Adrenal gland (tissue), 19 donors: ENCODE measurements at places on chromosomes 6 and 20.

DNA sequence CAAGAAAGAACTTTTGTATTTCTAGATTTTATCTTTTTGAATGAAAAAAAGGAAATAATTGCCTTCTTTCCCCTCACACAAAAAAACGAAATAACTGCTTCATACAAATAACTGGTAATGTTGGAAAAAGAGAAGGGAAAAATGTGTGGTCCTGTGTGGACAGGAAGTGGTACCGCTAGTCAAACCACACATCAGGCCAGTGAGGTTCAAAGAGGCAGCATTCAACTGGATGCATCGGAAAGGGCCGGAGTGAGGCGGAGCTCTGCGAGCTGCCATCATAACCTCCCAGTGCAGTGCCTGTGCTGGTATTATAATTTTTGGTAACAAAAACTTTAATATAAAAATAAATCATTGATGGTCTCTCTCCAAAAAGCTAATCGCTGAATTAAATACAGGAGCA, 111.2 kb downstream of the IRF4 start:
- no peak for DNase-seq

GRCh38 chr6:166572370-166573261, 13.9 kb downstream of the RAMACL start:
- no peak for DNase-seq

DNA sequence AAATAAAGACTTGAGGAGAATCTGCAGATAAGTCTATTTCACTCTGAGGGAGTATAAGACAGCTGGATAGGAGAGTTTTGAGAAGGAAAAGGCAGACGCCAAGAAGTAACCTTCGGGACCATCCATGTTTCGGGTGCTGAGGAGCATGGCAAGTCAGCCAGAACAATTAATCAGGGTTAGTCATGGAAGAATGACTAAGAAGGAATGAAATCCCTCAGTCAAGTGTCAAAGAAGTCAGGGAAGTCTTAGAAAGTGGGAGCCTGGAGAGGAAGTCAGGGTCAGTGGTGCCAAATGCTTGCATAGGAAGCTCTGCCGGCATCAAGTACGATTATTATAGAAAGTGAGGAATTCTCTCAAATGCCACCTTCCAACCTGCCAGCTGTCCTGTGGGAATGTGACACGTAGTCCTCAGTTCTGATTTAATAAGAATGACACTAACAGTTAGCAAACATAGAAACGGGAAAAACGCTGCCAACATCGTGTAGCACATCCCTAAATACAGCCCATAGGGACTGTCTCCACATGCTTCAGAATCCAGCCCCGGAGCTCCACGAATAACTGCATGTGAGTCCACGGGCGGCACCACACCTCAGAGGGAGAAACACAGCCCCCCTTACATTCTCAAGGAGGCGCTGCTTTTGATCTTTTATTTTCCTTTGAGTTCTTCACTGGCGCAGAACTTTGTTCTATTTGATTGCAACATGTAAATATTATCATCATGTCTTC, 602.7 kb downstream of the PRKN start:
- DNase-seq: no peak

GRCh38 chr20:62350098-62350628, 16.9 kb downstream of the LAMA5 start:
- no peak for DNase-seq

GRCh38 chr6:15941168-15941567, 187.7 kb upstream of the MYLIP start:
- no peak for DNase-seq

GRCh38 chr6:169984181-169985120, 233.0 kb downstream of the ERMARD start:
- no peak for DNase-seq

- DNase-seq: no peak
Measured at GRCh38 chr6:53349209-53349693, 501 bp upstream of the ELOVL5 start.

DNA sequence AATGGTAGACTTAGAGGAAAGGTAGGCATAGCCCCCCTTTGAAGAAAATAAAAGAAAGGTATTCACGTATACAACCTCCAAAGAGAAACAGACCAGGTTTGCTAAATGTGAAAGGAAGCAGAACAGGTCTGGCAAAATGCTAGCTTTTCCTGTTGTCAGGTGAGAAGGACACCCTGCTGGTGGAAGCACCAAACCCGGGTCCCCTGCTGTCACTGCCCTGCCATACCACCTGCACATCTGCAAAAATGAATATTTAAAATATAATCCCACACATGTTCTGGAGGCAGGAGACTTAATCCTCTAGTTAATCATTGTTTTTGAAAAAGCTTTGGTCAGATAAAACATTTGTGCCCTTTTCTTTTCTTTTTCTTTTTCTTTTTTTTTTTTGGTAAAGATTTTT, 48.9 kb upstream of the OLIG3 start:
- no peak for DNase-seq

DNA sequence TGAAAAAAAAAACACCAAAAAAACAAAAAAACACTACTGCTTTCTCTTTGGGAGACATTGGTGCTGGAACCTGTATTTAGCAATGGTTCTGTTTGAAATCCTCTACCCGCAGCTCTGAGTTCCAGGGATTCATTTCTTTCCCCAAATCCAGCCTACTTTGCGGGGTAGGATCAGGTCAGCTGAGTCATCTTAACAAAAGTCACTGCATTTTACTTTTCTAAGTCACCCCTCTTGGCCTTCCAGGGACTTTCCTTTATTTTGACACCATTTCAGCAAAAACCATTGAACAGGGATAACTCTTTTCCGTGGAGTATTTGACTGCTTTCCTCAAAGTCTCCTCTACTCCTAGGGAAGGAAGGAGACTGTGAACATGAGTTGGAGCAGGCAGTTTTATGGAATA, 837.6 kb downstream of the MAFB start:
- no peak for DNase-seq

DNA sequence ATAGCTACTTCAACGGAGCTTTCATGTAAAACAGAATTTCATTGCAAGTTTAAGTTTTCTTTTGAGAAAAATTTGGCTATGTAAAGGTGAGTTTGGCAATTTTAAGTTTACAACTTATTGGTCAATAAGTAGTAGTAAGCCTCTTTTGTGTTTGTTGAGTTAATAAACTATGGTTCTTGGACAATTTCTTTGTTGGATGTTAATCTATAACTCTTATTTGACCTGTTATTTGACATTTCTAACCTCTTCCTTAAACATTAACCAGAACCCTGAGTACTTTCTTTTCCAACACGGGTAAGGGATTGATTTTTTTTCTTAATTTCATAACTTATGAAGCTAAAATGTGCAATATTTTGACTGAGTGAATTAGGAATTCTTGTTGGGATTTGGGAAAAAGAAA, 354.4 kb downstream of the PRKN start:
- DNase-seq: no peak

DNA sequence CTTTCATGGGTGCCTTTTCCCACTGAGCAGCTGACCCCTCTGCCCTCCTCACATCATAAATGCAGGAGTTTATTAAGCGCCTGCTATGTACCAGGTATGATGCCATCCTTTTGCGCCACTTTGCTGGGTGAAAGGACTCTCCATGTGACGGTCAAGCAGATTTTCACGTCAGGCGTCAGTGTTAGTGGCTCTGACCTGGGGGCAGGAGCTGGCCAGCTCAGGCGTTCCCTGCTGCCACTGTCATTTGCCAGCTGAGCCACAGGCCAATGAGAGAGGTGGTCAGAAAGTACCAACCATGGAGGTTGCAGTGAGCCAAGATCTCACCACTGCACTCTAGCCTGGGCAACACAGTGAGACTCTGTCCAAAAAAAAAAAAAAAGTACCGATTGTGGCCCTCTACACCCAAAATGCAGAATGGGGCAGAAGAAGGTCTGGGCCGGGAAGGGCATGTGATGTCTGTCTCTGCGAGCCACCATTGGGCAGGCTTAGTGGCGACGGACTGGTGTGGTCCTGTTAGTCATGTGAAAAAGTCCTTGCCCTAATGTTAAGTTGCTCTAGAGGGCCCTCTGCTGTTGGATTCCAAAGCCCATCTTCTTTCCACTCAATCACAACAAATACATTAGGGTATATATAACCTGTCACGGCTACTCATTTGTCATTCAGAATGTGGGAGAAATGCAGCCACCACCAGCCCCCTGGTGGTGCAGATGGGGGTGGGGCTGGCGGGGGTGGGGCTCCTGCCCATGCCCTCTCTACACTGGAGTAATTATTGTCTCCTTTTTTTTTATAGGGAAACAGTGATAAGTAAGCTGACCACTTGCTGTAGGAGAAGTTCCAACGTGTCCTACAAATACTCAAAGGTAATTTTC, 18.4 kb upstream of the SLC22A1 start:
- DNase-seq: no peak

DNA sequence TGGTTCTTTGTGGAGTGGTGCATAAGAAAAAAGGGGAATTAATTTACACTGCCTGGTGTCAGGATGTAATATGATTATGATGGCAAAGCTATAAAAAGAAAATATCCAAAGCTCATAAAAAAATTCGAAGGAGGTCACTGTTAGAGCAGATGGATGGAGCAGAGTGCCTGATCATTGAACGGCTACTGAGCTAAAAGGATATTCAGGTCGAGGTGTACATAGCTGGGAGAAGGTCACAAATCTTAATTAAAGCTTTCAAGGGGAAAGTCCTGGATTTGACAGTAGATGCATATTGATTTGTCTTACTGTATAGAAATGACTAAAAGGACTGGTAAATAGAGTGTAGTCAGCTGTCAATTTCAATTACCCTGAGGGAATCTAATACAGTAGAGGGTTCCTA, 84.4 kb downstream of the PKIB start:
- DNase-seq: no peak

GRCh38 chr6:40426346-40427066, 160.7 kb downstream of the LRFN2 start:
- DNase-seq: no peak

GRCh38 chr6:144730088-144730645, 445.0 kb downstream of the UTRN start:
- DNase-seq: no peak

DNA sequence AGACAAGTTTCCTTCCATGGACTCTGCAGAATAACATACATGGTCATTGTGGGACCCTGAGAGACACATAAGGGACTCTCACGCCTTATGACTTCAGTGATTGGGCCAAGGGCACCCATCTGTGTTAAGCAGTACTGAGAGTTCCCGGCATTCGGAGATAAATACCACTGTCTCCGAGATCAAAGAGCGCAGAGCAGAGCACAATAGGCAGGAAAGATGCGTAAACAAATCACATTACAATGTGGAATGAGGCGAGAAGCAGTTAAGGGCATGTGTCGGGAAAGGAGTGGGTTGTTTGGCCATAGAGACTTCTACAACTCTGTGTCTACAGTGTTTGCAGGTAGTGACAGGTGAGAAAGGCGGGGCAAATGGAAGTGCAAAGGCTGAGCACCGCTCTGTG, 57.6 kb downstream of the NRSN1 start:
- DNase-seq: no peak

- peak; percentile 23 for DNase-seq
Measured at GRCh38 chr20:8853805-8854338, 215.0 kb upstream of the PLCB4 start.

- no peak for DNase-seq
Measured at GRCh38 chr6:5582762-5583161, 321.4 kb downstream of the FARS2 start.

- DNase-seq: no peak
Measured at GRCh38 chr20:51622004-51622874, 79.7 kb upstream of the NFATC2 start.

DNA sequence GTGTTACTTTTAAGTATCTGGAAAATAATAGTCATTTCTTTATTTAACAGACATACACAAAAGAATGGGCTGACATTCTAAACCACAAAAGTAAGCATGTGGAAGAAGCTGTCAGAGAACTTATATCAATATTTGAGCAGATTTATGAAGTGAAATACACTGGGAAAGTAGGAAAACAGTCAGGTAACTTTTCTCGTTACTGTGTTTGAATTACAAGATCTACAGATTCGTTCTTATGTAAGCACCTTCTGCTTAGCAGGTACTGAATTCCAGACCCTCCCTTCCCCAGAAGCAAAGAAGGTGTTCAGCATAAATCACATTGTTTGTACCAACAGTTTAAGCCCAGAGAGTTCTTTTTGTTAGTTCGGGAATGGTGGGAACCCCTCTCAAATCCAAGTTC, 88.0 kb downstream of the DNAH8 start:
- no peak for DNase-seq

DNA sequence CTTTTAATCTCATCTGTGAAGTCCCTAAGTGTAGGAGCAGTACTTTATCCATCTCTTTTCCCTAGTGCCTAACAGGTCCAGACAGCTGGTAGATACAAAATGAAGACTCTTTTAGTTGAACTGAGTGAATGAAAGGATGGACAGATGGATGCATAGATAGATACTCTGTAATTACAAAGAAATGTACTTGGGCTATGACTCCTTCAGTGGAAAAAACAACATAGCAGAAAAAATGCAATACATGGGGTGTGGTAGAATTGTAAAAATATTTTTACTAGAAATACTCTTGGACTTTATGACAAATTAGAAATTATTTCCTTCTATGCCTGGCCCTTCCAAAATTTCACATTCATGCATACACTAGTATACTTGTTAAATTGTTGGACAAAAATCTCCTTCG, 29.3 kb downstream of the KCNQ5 start:
- no peak for DNase-seq

DNA sequence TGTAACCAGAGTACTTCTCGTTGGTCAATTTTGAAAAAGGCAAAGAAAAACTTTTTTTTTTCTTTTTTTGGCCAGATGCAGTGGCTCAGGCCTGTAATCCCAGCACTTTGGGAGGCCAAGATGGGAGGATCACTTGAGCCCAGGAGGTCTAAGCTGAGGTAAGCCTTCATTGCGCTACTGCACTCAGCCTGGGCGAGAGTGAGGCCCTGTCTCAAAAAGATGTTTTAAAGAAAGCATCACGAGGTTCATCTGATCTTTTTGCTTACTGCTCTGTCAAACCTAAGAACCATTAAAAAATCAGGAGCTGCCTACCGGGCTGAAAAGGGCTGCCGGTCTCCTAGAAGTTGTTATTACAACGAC, 607 bp downstream of the LYRM2 start:
- DNase-seq: no peak

DNA sequence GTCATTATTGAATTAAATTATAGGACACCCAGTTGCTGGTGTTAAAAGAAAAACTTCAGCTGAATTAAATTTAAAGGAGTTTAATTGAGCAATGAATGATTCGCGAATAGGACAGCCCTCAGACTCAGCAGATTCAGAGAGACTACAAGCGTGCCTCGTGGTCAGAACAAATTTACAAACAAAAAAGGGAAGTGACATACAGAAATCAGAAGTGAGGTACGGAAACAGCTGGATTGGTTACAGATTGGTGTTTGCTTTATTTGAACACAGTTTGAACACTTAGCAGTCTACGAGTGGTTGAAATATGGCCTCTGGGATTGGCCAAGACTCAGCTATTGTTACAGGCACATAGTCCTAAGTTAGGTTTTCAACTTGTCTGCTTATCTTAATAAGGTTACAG, 25.8 kb upstream of the TNFRSF21 start:
- no peak for DNase-seq

DNA sequence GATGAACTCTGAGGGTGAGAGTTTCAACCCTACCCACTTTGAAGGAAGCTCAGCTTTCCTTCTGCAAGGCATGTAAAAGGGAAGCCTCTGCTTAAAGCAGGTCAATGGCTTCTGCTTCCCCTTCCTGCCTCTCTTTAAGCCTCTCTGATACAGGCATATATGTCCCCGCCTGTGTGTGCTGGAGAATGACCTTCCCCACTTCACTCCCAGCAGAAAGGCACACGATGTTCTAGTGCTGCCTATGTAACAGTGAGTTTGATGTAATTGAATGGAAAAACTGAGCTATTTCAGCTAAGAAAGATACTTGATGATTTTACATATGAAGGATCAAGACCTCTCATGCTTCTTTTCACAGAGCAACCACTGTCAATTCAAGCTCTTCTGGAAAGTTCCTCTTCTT, 632.2 kb downstream of the HACE1 start:
- DNase-seq: no peak

- no peak for DNase-seq
Measured at GRCh38 chr20:38551056-38551626, 29.9 kb upstream of the ADIG start.

GRCh38 chr6:170497841-170498301, 55.2 kb downstream of the PSMB1 start:
- no peak for DNase-seq
